Testis (tissue), 5 donors: ENCODE measurements at places on chromosomes 2 and 18. TPM values are rescaled to one million over a fixed set of nuclear protein-coding genes. Genes with fewer than 3 reads are reported as not detected.

Gene SP140
- total RNA-seq: 7.2 TPM

Gene LYPD6B
- total RNA-seq: 45.2 TPM

DNA sequence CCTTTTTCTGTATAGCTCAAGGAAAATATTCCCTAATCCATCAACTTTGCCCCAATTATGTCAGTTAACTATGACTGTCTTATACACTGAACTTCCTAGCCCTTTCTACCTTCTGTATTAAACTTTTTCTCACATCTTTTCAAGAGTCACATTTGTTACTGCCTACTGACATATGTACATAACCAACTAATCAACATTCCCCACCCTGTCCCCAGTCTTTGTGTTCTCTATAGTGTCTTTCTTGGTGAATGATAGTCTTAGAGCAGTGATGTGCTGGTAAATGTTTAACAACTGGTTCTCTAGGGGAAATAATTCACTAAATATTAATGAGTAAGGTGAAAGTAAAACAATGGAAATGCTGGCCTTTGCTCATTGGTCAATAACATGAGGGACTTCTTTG, 61.6 kb upstream of the PIK3C3 start:
- no peak for DNase-seq
- no peak overlapping the region for H3K27ac ChIP-seq
- no peaks in the 10 kb centered on the region for H3K36me3 ChIP-seq
- no peaks in the 10 kb centered on the region for H3K4me1 ChIP-seq
- H3K27me3 ChIP-seq: no peaks in the 10 kb centered on the region

GRCh38 chr2:73897934-73898333, 5.1 kb downstream of the ACTG2 start:
- H3K27me3 ChIP-seq: no peaks in the 10 kb centered on the region
- H3K4me3 ChIP-seq: no peak overlapping the region

DNA sequence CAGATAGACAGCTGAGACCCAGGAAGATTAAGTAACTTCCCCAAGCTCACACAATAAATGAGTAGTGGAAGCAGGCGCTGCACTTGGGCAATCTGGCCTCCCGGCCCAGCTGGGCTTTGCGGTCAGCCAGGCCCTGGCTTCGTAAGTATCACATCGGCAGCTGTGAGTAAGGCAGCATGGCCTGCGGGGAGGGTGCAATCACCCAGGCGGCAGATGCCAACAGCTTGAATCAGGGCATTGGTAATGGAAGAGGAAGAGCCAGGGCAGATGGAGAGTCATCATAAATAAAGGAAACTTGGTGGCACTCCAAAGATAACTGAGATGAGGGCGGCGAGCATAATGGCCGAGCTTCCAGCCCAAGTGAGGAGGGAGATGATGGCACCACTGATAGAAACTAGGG, 217.9 kb upstream of the PID1 start:
- no peaks in the 10 kb centered on the region for H3K36me3 ChIP-seq
- H3K4me1 ChIP-seq: no peaks in the 10 kb centered on the region
- H3K4me3 ChIP-seq: no peak overlapping the region
- DNase-seq: no peak
- H3K27me3 ChIP-seq: no peaks in the 10 kb centered on the region

DNA sequence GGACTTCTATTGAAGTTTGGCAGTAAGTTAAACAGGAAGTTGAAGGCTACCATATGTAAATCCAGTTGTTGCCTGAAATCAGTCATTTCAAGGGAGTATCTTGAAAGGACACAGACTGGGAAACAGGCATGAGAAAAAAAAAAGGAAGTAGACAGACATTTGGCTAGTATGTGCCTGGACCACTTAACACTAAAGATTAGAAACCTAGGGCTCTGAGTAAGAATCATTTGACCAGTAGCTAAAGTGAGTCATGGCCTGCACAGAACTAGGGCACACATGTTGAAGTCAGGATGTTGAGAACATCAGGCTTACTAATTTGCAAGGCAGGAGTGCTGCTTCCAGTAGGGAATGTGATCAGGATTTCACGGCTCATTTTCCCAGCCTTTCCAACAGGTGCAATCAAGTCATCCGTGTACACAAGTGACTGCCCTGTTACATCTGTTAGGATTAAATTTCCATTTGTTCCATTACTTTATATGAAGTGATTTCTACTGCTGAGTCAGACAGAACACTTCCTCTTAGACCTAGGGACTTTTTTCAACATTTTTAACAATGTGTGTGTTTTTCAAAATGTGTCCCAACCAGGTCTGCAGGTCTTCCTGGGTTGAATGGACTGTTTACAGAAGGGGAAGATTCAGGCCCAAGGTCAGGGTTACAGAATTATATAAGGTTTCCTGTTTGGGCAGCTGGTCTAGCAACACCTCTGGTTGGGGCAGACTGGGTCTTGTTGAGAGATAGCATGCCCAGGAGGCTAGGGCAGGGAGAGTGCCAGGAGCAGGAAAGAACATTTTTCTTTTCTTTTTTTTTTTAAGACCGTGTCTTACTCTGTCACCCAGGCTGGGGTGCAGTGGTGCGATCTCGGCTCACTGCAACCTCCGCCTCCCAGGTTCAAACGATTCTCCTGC, 145.6 kb downstream of the TGIF1 start:
- no peak overlapping the region for H3K4me3 ChIP-seq
- H3K4me1 ChIP-seq: peaks cover 50% of the 10 kb centered on the region
- no peaks in the 10 kb centered on the region for H3K27me3 ChIP-seq
- H3K27ac ChIP-seq: peak overlapping the region; percentile 96
- no peaks in the 10 kb centered on the region for H3K36me3 ChIP-seq
- DNase-seq: no peak

GRCh38 chr2:72003796-72004195, 143.9 kb downstream of the CYP26B1 start:
- H3K4me3 ChIP-seq: no peak overlapping the region
- no peaks in the 10 kb centered on the region for H3K4me1 ChIP-seq
- DNase-seq: no peak
- H3K36me3 ChIP-seq: no peaks in the 10 kb centered on the region

GRCh38 chr2:216308576-216308975, 63.7 kb downstream of the MARCHF4 start:
- H3K27ac ChIP-seq: no peak overlapping the region
- H3K4me1 ChIP-seq: no peaks in the 10 kb centered on the region
- H3K36me3 ChIP-seq: no peaks in the 10 kb centered on the region
- no peak for DNase-seq
- no peaks in the 10 kb centered on the region for H3K27me3 ChIP-seq
